ENCODE measurements at places on chromosomes 1 and 21.

- no peak for DNase-seq
Observed at GRCh38 chr1:204268101-204268500, 54.3 kb upstream of the GOLT1A start.

DNA sequence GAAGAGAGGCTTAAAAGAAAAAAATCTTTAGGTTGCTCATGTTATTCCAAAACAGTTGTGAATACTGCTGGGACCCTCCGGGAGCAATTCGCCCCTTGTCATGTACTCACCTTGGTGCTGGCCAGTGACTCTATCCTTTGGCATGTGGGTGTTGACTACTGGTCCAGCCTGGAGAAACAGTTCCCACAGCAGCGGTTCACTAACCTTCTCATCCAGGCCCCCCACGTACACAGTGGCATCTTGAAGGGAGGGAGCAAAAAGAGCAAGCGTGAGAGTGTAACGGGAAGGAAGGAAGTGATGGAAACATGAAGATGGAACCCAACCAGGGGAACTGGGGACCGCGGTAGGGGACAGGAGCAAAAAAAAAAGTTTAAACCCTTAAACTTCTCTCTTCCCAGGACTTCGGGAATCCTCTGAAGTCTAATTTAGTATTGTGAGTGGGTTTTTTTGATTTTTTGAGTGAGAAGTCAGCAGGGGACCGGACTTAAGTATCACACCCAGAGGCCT, 494 bp downstream of the SF3B4 start:
- no peak for DNase-seq

- DNase-seq = no peak
Observed at GRCh38 chr1:23208527-23208926, 8.8 kb downstream of the HTR1D start.

GRCh38 chr1:214573386-214574318, 22.2 kb upstream of the PTPN14 start:
- no peak for DNase-seq

- peak; percentile 4 for DNase-seq
Observed at GRCh38 chr1:107254306-107254705, 113.5 kb downstream of the NTNG1 start.

DNA sequence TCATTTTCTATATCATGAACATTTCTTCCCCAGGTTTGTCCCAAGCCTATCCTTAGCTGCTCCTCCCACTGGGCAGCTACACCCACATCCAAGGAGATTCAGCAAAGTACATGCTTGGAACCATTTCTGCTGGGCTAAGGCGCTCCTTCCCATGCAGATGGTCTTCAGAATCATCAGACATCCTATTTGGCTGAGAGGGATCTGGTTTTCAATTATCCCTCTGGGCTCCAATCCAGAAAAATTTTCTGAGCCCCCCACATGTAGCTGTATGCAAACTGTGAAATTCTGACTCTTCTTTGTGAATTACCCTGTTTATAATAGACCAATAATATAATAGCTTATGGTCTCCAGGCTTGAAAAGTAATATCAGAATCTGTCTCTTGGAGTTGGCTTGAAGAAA, 99.2 kb downstream of the LAMC2 start:
- DNase-seq = no peak

DNA sequence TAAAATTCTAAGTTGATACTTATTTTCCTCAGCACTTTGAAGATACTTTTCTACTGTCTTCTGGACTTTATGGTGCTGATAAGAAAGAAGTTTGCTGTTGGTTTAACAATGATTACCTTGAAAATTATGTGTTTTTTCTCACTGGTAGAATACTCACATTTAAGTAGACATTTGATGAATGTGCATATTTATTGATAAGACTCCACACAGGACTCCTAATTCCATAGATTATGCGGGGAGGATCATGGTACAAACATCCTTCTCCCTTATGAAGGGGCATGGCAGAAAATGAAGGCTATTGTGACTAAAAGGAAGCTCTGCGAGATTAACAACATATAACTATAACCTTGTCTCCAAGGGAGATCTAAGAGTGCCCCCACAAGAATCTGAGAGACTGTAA, 28.5 kb upstream of the ALDH9A1 start:
- DNase-seq = no peak

GRCh38 chr1:244651956-244652622, 837 bp upstream of the DESI2 start:
- DNase-seq = no peak

DNA sequence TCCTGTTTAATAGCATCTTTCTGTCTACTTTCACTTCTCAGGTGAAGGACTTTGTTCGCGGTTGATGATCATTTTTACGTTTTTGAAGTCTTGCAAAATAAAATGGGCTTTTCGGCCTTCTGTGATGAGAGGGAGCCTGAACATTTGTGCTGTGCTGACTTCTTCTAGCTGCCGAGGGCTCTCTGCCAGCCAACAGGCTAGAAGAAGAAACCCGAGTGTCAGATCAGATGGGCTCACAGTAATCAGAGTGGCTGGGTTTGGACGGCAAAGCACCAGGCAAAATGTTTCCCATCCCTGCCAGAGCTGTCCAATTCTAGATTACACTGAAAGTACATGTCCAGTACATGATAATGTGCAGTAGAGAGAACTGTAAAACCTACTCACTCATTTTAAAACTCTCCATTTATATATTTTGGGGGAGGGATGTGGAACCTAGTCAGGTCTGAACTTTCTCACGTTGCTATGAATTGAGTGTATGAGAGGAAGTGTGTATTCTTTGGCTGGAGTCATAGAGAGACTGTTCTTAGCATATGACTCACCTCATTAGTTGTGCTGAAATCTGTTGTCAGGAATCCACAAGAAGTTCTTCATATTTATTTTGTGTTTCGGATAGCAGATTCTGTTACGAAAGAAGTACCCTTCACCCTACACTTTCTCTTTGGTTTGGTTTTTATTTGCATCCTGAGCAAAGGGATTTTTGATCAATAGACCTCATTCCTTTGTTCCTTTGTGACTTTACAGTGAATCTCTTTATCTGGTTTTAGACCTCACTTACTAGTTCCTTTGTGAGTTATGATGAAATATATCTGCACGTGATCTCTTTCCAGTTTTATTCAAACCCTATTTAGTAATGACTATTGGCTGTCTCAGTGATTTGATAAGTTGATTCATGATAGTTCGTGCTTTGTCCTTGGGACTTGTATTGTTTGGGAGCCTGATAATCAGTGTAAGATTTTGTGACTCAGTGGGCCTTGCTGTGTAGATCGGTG, 4.8 kb downstream of the ATP1A1 start:
- DNase-seq = no peak

DNA sequence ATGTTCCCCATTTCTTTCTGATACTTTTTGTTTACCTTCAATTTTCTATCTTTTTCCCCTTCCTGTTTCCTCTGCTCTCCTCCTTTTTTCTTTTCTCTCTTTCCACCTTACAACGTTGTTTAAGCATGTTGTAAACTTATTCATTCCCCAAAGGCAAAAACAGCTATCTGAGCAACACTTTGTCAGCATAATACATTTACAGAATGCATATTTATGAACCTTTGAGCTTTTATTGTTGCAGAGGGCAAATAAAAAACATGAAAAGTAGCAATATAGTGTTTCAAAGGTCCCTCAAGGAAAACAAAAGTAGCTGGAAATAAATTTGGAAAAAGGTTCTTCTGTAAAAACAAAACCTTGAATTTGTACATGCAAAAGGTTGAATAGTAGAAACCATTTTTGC, 169.5 kb downstream of the ATP6V1G3 start:
- no peak for DNase-seq

DNA sequence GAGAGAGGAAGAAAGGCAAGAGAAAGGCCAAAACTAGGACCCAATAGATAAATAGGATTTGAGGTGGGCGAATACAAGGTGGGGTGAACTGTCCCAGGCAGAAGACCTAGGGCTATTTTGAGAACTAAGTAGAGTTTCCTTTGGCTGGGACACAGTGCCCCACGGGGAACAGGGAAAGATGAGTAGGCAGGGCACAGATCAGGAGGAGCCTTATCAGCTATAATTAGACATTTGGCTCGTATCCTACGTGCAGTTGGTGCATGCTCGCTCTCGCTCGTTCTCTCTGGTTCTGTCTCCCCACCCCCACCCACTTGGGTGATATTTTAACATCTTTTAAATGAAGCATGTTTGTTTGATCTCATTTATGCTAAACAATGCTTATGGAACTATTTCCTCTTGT, 235.0 kb upstream of the JUN start:
- no peak for DNase-seq

GRCh38 chr1:229037806-229038405, 233.0 kb upstream of the RAB4A start:
- no peak for DNase-seq

- DNase-seq = peak; percentile 74
Observed at GRCh38 chr1:213987927-213988506, at the start of gene PROX1. TSS of gene PROX1 (plus strand) at chr1:213987973. CDS start at chr1:213996536, 8,563 bp downstream.

DNA sequence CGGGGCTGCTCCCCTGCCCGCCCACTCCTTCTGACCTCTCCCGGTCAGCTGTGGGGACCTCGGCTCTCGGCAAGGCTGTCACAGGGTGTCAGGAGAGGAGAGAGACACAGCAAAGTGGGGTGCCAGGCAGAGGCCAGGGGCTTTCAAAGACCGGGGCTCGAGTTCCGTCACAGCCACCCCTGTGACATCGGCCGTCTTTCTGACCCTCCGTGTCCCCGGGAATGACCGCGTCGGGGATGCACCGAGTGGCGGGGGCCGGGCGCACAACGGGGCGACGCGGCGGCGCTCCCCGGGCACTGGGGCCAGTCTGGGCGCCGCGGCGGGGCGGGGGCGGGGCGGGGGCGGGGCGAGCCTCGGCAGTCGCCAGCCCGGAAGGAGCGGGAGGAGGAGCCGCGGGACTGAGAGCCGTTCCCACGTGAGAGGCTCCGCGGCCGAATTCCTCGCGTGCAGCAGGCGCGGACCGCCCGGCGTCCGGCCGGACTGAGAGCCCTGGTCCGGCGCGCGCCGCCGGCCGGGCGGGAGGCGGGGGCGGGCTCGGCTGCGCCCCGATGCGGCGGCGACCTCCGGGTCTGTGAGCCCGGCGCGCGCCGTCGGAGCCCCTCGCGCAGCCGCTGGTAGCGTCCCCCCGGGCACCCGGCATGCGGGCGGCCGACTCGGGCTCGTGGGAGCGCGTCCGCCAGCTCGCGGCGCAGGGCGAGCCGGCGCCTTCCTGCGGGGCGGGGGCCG, 229.7 kb upstream of the TMEM51 start:
- DNase-seq = no peak

- no peak for DNase-seq
Observed at GRCh38 chr1:86082183-86082582, 74.4 kb downstream of the COL24A1 start.

DNA sequence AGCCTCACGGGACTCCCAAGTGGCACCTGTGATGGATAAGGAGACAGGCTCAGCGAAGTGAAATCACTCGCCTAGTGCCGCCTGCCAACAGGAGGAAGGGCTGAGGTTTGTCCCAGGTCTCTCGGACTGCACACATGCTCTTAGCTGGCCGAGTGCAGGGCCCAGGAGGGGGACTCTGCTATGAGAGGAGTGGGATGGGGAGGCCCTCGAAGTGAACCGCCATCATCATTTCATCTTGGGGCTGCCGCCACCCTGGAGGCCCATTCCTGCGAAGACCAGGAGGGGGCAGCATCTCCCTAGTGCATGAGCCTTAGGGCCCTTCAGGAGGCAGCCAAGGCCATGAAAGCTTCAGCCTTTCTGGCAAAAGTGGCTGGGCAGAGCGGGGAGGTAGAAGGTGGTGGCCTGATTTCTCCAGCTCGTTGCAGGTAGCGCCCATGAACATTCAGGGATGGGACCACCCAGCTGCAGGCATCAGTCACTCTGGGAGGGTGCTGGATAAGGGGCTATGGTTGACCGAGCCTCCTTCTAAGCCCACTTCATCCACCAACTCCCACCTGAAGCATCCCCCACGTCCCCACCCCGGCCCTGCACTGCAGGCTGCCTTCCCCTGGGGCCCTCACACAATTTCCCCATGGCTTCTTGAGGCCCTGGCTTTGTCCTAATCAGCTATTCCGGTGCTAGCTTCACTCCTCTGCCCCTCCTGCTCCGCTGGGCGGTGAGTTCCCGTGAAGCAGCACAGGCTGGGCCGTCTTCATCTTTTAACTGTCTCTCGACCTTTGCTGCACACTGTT, 17.2 kb upstream of the RASSF5 start:
- peak; percentile 60 for DNase-seq

DNA sequence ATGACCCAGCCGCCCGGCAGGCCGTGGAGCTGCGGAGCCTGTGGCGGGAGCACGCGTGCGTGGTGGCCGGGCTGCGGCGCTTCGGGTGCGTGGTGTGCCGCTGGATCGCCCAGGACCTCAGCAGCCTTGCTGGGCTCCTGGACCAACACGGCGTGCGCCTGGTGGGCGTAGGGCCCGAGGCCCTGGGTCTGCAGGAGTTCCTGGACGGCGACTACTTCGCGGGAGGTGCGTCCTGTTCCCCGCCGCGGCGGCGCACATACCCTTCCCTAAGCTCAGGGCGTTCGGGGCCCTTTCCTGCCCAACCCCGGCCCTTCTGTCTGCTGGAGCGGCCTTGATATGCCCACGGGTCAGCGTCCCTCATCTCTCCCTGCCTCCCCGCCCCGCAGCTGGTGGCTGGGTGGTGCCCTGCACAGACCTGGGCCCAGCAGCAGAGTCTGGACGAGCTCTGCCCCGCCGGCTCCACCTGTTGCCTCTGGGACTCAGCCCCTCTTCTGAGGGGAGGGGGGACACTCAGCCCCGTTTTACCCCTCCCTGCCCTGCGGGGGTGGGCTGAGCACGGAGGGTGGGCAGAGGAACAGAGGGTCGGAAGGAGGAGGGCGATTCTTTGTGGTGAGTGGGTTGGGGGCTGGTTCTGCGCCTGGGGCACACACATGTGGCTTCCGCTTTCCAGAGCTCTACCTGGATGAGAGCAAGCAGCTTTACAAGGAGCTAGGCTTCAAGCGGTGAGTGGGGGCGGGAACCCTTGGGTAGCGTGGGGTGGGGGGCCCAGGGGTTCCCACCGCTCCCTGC, 688 bp downstream of the PRXL2B start:
- no peak for DNase-seq

DNA sequence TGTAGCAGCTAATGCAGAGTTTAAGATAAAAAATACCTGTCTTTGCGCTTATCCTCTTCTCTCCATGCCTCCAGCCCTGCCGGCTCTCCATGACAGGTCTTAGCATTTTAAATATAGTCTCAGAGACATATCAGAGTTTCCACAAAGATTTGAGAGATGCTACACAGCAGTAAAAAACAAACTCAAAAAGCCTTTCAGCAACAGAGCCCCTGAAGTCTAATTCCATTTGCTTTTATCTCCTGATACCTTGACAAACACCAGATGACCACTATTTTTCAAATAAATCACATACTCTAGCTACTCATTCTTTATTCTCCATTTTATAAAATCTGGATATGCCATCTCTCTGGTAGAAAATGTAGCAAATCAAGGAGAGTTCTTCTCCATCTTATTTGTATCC, 79.5 kb upstream of the LRRC53 start:
- no peak for DNase-seq

DNA sequence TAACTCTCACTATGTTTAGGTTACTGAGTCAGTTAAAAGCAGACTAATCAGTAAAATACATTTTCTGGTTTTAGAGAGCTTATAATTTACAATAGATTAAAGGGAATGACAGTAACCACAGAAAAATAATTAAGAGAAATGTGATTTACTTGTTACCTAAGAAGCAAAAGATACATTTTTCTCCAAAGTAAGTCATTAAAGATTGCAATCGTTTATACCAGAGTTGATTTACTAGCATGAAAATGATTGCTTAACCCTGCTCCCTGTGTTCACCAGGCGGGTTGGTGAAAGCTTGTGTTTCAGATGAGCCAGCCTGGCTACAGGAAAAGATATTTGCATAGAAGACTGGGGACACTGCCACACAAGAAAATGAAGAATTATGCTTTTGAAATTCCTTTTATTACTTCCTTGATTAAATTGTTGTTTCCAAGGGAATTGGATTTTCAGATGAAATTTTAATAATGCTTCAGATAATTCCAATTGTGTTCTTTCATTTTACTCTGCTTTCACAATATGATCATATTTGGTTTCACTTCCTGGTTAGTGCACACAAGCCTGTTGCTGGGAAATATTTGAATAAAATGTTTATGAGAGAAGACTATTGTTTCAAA, 27.9 kb downstream of the LRRC8B start:
- peak; percentile 75 for DNase-seq
